ENCODE measurements at places on chromosomes 13 and 19.

DNA sequence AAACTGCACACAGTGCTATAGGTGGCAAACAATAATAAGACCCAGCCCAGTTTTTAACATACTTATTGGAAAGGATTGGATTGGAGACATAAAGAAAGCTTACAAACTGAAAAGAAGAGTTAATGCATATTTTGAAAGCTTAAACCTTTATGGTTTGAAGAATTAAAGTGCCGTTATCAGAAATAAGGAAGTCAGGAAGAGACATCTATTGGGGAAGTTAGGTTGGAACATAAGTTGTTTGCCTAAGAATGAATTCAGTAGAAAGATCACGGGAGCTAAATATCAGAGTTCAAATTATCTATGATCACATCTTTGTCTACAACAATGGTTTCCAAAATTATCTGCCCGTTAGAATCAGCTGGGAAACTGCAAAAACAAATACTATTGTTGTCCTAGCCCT, 767.9 kb downstream of the PCDH9 start:
- no peak for DNase-seq

DNA sequence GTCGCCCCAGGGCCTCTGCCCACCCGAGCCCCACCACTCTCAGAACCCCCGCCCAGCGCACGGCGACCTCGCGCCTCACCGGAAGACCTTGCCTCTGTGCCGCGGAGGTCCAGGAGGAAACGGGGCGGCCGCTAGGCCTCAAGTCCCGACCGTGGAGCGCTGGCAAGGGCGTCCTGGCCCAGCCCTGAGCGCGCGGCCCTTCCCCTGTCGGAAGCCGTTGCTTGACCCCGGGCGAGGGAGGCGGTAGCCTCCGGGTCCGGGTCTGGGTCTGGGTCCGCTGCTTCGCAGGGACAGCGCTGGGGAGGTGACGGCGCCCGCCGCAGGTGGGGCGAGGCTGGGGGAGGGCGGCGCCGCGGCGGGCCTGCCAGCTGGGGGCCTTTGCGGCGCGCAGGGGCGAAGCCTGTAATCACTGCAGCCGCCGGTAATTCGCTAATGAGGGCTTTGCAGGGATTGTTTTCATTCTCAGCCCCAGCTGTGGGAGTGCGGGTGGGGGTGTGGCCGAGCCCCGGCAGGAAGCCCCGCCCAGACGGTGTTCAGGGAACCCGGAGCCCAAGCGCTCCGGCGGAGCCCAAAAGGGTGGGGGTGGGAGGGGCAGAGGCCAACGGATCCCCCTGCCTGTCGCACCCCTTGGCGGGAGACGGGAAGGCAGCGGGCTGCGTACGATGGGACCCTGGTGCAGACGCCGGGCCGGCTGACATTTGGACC, 8.6 kb downstream of the C19orf25 start:
- DNase-seq: peak; percentile 52

DNA sequence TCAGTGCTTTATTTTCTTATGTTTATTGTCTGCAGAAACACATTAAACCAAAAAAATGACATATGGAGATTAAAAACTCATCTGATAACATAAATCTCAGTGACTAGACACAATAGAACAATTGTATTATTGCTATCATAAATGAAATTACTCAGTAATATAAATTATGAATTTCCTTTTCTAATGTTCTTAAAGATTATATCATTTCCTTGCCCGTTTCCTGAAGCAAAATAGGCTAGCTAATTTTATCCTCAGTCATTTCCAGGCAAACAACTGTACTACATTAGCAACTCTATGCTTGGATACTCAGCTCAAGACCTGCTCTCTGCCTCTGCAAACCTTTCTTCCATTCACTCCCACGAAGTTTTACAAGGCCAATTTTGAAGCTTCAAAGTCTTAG, 61.2 kb downstream of the RFC3 start:
- no peak for DNase-seq

GRCh38 chr19:4866595-4867424, 657 bp downstream of the PLIN3 start:
- DNase-seq: peak; percentile 32

DNA sequence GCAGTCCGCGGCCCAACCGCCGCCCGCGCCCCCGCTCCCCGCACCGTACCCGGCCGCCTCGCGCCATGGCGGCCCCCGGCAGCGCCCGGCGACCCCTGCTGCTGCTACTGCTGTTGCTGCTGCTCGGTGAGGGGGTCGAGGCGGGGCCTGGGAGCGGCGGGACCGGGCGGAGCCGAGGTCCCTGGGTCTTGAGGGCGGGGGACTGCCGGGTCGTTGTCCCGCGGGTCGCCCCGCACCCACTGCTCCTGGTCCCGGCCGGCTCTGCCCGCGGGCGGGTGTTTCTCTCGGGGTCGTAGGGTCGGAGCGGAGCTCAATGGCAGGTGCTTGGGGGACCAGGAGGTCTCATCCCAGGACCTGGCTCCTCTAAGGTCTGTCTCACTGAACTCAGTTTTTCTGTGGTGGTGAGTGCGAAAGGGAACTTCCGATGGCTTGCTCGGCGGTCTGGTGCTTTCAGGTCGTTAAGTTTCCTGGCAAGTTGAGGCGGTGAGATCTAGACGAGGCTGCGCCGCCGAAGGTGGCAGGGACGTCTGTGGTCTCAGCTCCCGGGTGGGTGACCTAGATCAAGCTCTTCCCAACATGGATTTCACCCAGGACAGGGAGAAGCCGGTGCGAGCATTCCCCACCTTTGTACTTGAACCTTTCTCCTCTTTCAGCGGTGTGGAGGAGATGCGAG, 467 bp downstream of the LAMP1 start:
- peak; percentile 25 for DNase-seq
